Putamen (tissue), 1 donor: ENCODE measurements at places on chromosomes 16 and 17.
A peak's percentile ranks its signal among the peaks of the same experiment; 100 is the strongest.

- DNase-seq = no peak
These were observed 246.5 kb downstream of the FOXL1 start for GRCh38 chr16:86824751-86825296.

GRCh38 chr17:72270273-72270924, 149.6 kb downstream of the SOX9 start:
- no peak for DNase-seq

GRCh38 chr17:79544142-79544914, 66.5 kb downstream of the RBFOX3 start:
- DNase-seq = peak; percentile 70

GRCh38 chr16:14449790-14450480, 180.1 kb downstream of the PARN start:
- DNase-seq = no peak

- no peak for DNase-seq
These were observed 18.9 kb upstream of the GINS2 start for GRCh38 chr16:85707528-85708095.

- DNase-seq = no peak
These were observed 1.2 kb upstream of the YPEL2 start for GRCh38 chr17:59330053-59330942.

DNA sequence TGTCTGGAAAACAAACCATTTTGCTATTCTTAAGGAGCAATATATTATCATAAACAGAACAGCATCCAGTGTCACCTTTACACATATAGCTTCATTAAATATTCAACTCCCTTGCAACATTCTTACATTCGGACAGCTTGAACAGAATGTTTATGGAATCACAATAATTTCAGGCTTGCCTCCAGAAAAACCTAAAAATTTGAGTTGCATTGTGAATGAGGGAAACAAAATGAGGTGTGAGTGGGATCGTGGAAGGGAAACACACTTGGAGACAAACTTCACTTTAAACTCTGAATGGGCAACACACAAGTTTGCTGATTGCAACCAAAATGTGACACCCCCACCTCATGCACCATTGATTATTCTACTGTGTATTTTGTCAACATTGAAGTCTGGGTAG, 51.4 kb downstream of the TBC1D26 start:
- DNase-seq = no peak
